ENCODE measurements at places on chromosomes 4 and X. TPM values are rescaled to one million over a fixed set of nuclear protein-coding genes. Genes with fewer than 3 reads are reported as not detected.
A peak's percentile ranks its signal among the peaks of the same experiment; 100 is the strongest.

FATE1 gene
- not detected for total RNA-seq

USP17L28 gene
- total RNA-seq, result not detected

RNF175 gene
- total RNA-seq, result not detected

CFAP99 gene
- total RNA-seq, result not detected

C4orf50 gene
- total RNA-seq, result not detected

TMEM35A gene
- total RNA-seq, result 2.7 TPM

- peaks cover 44% of the 10 kb centered on the region for H3K4me1 ChIP-seq
- H3K27me3 ChIP-seq, result no peaks in the 10 kb centered on the region
- H3K36me3 ChIP-seq, result no peaks in the 10 kb centered on the region
- H3K27ac ChIP-seq, result peak overlapping the region; percentile 46
- DNase-seq, result no peak
Observed at GRCh38 chr4:7384929-7385890, 49.5 kb downstream of the PSAPL1 start.

GRCh38 chr4:69823481-69824186, 36.3 kb downstream of the SULT1E1 start:
- H3K27me3 ChIP-seq, result no peaks in the 10 kb centered on the region
- H3K27ac ChIP-seq, result no peak overlapping the region
- no peaks in the 10 kb centered on the region for H3K4me1 ChIP-seq
- H3K4me3 ChIP-seq, result no peak overlapping the region
- no peak for DNase-seq
- H3K36me3 ChIP-seq, result no peaks in the 10 kb centered on the region

GRCh38 chr4:110849461-110849860, 226.6 kb upstream of the PITX2 start:
- no peak for DNase-seq
- H3K4me1 ChIP-seq, result no peaks in the 10 kb centered on the region
- no peak overlapping the region for H3K27ac ChIP-seq
- H3K36me3 ChIP-seq, result no peaks in the 10 kb centered on the region
- H3K4me3 ChIP-seq, result no peak overlapping the region

DNA sequence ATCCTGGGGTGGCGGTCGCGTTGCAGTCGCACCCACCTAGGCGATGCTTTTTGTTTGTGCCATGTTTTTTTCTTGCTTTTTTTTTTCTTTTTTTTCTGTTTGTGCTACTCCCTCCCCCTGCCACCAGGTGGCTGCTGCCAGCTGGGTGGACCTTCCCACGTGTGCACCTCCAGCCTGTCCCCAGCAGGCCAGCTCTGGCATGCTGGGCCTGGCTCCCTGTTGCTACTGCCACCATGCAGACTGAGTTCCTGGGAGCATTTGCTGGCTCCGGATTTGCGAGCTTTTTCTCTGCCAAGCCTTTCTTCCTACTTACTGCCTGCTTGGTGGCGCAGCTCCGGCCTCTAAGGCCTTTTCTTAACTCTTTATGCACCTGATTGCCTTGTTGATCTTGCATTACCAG, 161.2 kb upstream of the WDFY3 start:
- no peaks in the 10 kb centered on the region for H3K36me3 ChIP-seq
- no peak overlapping the region for H3K27ac ChIP-seq
- no peak overlapping the region for H3K4me3 ChIP-seq
- no peaks in the 10 kb centered on the region for H3K27me3 ChIP-seq
- H3K4me1 ChIP-seq, result no peaks in the 10 kb centered on the region

GRCh38 chr4:150297861-150298474, 219.7 kb downstream of the DCLK2 start:
- no peak overlapping the region for H3K4me3 ChIP-seq
- no peaks in the 10 kb centered on the region for H3K36me3 ChIP-seq
- no peaks in the 10 kb centered on the region for H3K4me1 ChIP-seq
- no peak for DNase-seq

DNA sequence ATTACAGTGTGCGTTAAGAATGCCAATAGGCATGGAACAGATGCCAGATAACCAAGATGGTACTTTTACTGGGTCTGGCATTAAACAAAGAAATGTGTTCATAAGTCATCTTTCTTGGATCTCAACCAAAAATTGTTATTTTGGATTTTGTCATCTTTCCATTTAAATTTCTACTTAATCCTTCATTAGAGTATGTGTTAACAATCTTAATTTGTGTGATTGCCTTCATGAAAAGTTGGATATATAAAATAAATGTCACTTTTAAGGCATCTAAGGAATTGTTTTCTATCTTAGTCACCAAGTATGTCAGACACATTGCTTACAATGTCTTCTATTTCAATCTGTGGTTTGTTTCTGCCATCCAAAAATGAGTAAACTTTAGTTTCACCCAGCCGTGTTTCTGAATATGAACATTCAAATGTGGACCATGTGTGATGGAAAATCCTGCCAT, 87.5 kb downstream of the PALLD start:
- H3K4me1 ChIP-seq, result peaks cover 29% of the 10 kb centered on the region
- no peak overlapping the region for H3K4me3 ChIP-seq
- no peaks in the 10 kb centered on the region for H3K27me3 ChIP-seq
- no peak for DNase-seq

- no peak overlapping the region for H3K4me3 ChIP-seq
- peak; percentile 9 for DNase-seq
- peak overlapping the region; percentile 68 for H3K27ac ChIP-seq
Observed at GRCh38 chr4:120052856-120053255, 13.8 kb downstream of the MAD2L1 start.

GRCh38 chr4:165793236-165793635, 79.8 kb upstream of the TLL1 start:
- no peaks in the 10 kb centered on the region for H3K27me3 ChIP-seq
- H3K4me3 ChIP-seq, result no peak overlapping the region
- H3K4me1 ChIP-seq, result no peaks in the 10 kb centered on the region
- DNase-seq, result no peak

DNA sequence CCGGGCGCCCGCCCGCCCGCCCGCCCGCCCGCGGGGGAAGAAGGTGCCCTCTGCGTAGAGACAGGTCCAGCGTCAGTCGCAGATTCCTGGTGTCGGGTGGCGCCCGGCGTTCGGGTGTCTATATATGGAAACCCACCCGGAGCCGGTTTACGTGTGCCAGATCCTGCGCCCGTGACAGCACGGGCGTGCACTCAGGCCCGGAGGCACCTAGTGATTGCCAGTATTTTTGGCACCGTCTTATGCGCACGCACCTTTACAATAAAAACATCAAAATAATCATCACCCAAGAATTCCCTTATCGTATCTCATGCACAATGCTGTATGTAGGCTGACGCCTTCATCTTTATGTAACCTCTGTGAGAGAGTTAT, 519 bp downstream of the SLC25A4 start:
- DNase-seq, result no peak
- H3K4me3 ChIP-seq, result peak overlapping the region; percentile 63

DNA sequence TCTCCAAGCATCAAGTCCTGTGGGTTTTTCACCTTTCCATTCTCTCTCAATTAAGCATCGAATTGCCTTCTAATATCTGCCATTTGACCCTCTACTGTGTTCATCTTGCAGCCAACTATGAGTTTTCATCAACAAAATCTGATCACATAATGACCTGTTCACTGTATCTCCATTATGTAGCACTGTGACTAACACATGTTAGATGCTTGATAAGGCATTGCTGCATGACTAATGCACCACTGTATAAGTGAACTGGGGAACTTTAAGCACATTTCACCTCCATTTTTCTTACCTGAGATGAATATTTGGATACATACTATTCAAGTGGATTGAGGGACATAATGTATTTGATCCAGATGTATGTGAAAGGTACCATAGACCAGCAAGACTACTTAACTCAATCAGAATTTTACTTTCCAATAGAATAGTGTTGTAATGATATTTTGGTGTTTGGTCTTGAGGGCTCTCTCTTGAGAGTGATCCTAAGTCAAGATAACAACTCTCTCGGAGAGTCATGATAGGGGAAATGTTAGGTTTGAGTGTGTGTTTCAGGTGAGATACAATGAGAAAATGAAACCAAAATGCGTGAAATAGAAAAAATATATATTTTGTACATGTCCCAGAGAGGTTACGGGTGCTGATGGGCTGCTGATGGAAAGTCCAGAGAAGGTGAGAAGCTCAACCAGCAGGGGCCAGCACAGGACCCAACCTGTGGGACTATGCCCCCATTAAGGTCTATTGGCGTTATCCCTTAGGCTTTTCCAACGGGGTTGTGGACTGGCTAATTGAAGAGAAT, 60.2 kb upstream of the HS3ST1 start:
- no peak overlapping the region for H3K4me3 ChIP-seq
- no peak for DNase-seq
- no peaks in the 10 kb centered on the region for H3K27me3 ChIP-seq
- no peaks in the 10 kb centered on the region for H3K36me3 ChIP-seq

GRCh38 chr4:152613351-152613750, 66.4 kb downstream of the TMEM154 start:
- H3K4me1 ChIP-seq, result no peaks in the 10 kb centered on the region
- H3K36me3 ChIP-seq, result no peaks in the 10 kb centered on the region
- DNase-seq, result no peak
- H3K27ac ChIP-seq, result no peak overlapping the region
- H3K27me3 ChIP-seq, result no peaks in the 10 kb centered on the region

- H3K4me1 ChIP-seq, result no peaks in the 10 kb centered on the region
- DNase-seq, result no peak
- H3K36me3 ChIP-seq, result no peaks in the 10 kb centered on the region
- no peak overlapping the region for H3K4me3 ChIP-seq
Observed at GRCh38 chr4:7116705-7117104, 48.8 kb upstream of the GRPEL1 start.
